Right renal pelvis (tissue), 4 donors: ENCODE measurements at places on chromosomes 4 and X. TPM values are rescaled to one million over a fixed set of nuclear protein-coding genes. Genes with fewer than 3 reads are reported as not detected.

The PFKFB1 gene
- polyA plus RNA-seq: 0.45 TPM

The ARHGAP10 gene
- 20.0 TPM for polyA plus RNA-seq

The GPM6B gene
- 25.1 TPM for polyA plus RNA-seq

The GAGE1 gene
- polyA plus RNA-seq: not detected

DNA sequence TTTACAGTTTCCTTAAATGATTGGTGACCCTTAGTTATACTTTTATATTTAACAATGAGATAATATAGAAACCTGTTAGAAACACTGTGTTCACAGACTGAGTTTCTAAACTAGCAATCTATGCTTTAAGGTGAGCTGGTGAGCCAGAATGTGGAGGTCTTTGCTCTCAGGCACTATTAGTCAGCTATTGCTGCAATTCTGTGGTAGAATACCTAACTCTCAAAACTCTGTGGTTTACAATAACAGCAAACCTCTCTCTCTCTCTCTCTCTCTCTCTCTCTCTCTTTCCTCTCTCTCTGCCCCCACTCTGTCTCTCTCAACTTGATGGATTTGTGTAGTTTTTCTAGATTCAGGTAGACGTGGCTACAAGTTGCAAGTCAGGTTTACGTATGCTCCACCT lies 17.6 kb upstream of the LCORL start:
- no peak for DNase-seq

DNA sequence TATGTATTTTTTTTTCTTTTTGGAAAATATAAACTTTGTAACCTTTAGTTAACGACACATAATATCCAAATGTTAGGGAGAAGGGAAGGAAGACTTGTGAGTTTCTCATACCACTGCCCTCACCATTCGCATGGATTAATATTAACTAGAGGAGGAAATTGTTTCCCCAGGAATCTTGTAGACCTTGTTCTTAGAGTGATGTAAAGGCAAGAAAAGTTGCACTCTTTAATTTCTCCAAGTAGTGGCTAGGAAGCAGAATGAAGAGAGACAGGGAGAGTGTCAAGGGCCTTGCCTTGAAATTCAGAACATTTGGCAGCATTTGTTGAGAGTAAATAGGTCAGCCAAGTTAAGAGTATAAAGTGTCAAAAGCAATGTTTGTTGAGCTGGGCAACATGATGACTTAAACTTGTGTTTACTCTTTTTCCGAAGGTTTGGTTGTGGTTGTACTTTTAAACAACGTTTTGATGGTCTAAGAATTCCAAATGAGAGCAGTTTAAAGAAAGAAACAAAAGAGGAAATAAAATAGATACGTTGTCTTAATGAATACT lies 105.7 kb downstream of the TENM3 start:
- no peak for DNase-seq

DNA sequence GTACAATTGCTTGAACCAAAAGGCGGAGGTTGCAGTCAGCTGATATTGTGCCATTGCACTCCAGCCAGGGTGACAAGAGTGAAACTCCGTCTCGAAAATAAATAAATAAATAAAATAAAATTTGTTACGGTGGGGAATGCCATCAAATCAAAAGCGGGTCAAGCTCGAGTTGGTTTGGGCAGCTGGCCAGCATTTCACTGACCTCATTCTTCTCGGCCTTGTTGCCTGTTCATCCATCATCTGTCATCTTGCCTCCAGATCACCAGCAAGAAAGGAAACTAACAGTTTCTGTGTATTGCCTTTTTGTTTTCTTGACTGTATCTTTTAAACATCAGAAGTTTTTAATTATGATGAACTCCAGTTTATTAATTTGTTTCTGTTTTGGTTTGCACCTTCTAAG lies 31.5 kb upstream of the KLHL2 start:
- DNase-seq: no peak

- DNase-seq: no peak
Observed at GRCh38 chr4:161573836-161574235, 590.0 kb downstream of the FSTL5 start.

DNA sequence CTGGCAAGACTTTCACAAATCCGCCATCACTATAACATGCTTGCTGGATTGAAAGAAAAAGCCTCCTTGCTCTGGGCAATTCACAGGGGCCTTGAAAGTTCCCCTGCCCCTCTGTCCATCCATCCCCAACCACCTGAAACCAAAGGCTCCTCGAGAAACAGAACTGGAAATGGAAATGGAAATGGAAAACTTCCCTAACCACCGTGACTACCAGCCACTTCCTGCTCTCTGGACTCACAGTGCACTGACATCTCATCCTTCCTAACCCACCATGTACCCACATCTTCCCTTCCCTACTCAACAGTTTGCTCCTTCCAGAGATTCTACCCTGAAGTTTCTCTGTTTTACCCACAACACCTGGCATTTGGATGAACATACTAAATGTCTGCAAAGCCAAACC lies 603.6 kb upstream of the DIPK2B start:
- no peak for DNase-seq

DNA sequence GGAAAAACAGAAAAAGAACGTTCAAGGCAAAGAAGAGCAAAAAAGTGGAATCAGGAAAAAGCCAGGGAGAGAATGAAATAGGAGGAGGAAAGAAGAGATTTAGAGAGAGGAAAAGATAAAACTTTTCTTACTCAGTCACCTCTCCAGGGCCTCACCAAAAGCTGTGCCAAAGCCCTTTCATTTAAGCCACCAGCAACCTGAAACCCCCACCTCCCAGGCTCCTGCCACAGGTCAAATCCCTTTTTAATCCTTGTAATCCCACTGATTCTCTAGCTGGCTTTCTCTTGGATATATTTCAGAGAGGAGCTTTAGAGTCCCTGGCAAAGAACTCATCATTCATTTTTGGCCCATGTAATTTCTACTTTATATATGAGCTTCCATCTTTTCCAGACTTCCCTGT lies 25.7 kb upstream of the XIAP start:
- DNase-seq: no peak
